Activated T-helper 1 cell treated with anti-CD3 and anti-CD28 coated beads, Interleukin-12 subunit alpha, Interleukin-12 subunit beta, Interleukin-2, Interleukin-4 antibody, amounts not matched to agents 30 ng/mL and 10 ng/mL and 1 ng/mL, durations not matched to agents 14 hours and 24 hours and 36 hours (primary cell): ENCODE measurements at places on chromosomes 12 and 14.

- H3K4me3 ChIP-seq, result no peak overlapping the region
- peaks cover 30% of the 10 kb centered on the region for H3K4me1 ChIP-seq
- H3K27ac ChIP-seq, result no peak overlapping the region
- H3K27me3 ChIP-seq, result peaks cover 3% of the 10 kb centered on the region
- peaks cover 7% of the 10 kb centered on the region for H3K36me3 ChIP-seq
- DNase-seq, result no peak
Observed at GRCh38 chr14:54623279-54624004, 56.5 kb downstream of the SAMD4A start.

DNA sequence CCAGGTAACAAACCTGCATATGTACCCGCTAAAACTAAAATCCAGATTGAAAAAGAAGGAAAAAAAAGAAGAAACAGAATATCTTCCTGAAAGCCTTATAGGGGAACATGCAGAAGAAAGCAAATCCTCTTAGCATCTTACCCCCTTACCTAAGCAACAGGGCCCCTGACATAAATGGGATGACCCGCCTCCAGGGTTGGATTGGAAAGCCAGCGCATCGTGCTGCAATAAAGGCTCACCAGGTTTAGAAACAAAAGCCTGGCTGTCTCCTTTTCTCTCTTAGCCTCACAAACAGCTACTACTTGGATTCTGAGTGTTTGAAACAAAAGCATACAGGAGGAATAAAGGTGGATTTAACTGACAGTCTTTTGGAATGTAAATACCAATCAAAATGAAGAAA, 13.8 kb upstream of the ADCK1 start:
- no peaks in the 10 kb centered on the region for H3K4me1 ChIP-seq
- H3K36me3 ChIP-seq, result no peaks in the 10 kb centered on the region
- H3K27me3 ChIP-seq, result peaks cover 8% of the 10 kb centered on the region
- H3K4me3 ChIP-seq, result no peak overlapping the region
- no peak overlapping the region for H3K27ac ChIP-seq

DNA sequence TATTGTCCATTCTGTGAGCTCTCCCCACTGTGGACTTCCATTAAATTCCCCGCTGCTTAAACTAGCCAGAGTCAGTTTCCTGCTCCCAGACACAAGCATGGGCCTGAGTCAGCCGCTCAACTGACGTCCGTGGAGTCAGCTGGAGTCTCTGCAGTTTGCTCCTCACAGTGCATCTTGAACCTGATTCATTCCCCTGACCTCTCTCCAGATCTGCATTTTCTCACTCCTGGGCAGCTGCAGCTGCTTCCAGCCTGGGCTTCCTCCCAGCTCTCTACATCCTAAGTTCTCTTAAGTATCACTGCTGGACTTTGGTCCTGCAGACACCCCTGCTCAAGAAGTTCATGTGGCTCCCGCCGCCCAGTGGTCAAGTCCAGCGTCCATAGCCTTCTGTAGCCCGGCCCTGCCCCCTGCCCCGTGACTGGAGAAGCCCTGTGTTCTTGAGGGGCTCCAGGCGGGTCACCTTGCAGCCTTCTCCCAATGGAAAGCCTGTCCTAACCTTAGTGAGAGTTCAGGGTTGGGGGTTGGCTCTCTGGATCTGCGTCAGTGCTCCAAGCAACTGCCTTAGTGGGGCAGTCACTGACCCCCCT, 20.0 kb downstream of the NFKBIA start:
- H3K27ac ChIP-seq, result no peak overlapping the region
- no peak for DNase-seq
- no peak overlapping the region for H3K4me3 ChIP-seq

GRCh38 chr12:129847063-129847462, 56.8 kb downstream of the TMEM132D start:
- no peaks in the 10 kb centered on the region for H3K36me3 ChIP-seq
- H3K4me3 ChIP-seq, result no peak overlapping the region
- H3K27ac ChIP-seq, result no peak overlapping the region
- no peaks in the 10 kb centered on the region for H3K4me1 ChIP-seq
- no peaks in the 10 kb centered on the region for H3K27me3 ChIP-seq
- DNase-seq, result no peak

GRCh38 chr12:125614058-125614457, 548.8 kb downstream of the AACS start:
- H3K4me1 ChIP-seq, result no peaks in the 10 kb centered on the region
- no peaks in the 10 kb centered on the region for H3K36me3 ChIP-seq
- no peak overlapping the region for H3K27ac ChIP-seq
- H3K4me3 ChIP-seq, result no peak overlapping the region
- no peaks in the 10 kb centered on the region for H3K27me3 ChIP-seq

DNA sequence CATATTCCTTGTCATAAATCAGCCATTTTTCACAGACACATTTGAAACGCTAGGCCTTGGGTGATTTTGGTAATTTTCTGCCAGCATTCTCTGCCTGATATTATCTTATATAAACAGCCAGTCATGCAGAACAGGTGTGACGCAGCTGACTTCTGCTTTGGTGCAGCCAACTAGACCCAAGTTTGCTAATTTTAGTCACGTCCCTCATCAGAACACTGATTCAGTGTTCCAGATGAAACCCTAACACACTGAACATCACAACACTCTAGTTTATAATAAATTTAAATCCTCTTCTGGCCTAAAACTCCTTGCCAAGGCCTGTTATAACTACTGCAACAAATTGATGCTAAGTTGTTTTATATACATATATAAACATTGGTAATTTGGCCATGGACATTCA, 386.1 kb downstream of the SEC23A start:
- no peaks in the 10 kb centered on the region for H3K4me1 ChIP-seq
- no peak for DNase-seq
- H3K36me3 ChIP-seq, result no peaks in the 10 kb centered on the region
- H3K27ac ChIP-seq, result no peak overlapping the region
- no peaks in the 10 kb centered on the region for H3K27me3 ChIP-seq
- no peak overlapping the region for H3K4me3 ChIP-seq

- H3K27me3 ChIP-seq, result no peaks in the 10 kb centered on the region
- DNase-seq, result no peak
Observed at GRCh38 chr12:118398940-118399339, 22.6 kb downstream of the SUDS3 start.

DNA sequence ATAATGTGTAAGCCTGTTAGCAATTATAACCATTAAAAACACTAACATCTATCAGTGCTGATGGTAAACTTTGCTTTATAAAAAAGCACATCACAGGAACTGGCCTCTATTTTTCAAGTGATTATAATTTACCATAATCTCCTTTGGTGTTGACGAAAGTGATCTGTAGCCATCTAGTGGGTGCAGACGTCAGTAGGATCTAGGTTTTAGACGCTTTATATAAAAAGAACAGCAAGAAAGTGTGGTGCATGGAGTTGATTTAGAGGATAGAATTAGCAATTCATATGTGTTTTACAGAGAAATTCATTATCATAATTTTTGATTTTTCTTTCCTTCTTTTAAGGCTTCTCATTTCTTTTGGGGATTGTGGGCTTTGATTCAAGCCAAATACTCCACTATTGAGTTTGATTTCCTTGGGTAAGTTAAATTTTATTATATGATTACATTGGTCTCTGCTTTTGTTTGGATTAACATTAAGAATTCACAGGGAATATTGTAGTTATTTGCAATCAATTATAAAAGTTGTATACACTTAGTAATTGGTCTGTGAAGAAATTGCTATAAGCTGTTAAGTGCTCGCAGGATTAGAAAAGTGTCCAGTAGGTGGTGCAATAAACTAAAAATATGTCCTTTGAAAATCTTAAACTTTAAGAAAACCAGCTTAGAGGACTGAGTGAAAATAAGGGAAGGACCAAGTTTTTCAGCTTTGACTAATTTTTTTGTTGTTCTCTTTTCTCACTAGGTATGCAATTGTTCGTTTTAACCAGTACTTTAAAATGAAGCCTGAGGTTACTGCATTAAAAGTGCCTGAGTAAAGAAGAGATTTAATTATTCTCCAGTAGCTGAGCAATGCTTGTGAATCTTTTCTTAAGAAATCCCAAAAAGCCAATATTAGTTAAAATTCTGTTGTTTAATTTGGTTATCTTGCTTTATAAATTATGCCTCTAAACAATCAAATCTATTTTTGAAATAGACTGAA, 59.5 kb downstream of the ETNK1 start:
- no peak overlapping the region for H3K27ac ChIP-seq
- H3K4me1 ChIP-seq, result peaks cover 24% of the 10 kb centered on the region
- DNase-seq, result no peak
- peaks cover 24% of the 10 kb centered on the region for H3K36me3 ChIP-seq
- no peak overlapping the region for H3K4me3 ChIP-seq
